ENCODE measurements at places on chromosomes 13 and 19.

- DNase-seq = no peak
These were observed 100.0 kb upstream of the SOX1 start for GRCh38 chr13:111966933-111967332.

DNA sequence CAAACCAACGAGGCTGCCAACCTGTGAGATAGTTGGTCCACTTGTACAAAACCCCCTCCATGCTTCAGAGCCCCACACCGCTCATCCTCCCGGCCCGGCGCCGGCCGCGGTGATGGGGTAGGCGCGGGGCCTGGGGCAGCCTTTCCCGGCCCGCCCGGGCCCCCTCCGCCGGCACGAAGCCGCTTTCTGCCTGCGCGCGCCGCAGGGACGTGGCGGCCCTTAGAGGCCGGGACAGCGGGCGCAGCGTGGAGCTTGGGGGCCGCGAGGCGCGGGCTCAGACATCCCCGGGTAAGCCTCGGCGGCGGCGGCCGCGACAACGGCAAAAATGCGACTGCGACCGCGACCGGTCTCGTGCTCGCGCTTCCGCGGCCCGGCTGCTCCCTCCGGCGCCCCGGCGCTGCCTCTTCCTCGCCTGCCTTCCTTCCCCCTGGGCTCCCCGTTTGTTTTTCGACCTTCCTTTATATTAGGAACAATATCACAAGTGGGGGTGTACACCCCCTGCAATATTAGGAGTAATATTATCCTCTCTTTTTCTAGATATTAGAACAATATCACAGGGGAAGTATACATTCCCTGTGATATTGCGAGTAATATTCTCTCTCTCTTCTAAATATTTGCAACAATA lies 53.9 kb upstream of the CEACAM21 start:
- DNase-seq = no peak

DNA sequence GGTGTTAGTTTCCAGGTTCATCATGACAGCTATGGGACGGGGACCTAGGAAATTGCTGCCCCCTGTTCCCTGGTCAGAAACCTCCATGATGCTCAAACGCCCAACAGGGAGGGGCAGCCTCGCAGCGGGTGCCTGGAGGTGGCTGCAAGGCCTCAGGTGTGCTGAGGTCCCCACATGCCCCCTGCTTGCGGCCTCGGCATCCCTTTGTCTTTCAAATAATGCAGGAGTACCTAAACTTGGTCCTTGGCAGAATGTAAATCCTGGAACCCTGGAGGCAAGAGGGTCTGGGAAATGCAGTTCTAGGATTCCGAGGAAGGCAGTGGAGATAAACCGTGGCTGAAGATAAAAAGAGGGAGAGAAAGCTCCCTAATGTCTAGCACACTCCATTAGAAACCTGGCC lies 52.4 kb downstream of the SKA3 start:
- DNase-seq = no peak

- DNase-seq = no peak
These were observed 198.2 kb upstream of the TMTC4 start for GRCh38 chr13:100872761-100873160.

DNA sequence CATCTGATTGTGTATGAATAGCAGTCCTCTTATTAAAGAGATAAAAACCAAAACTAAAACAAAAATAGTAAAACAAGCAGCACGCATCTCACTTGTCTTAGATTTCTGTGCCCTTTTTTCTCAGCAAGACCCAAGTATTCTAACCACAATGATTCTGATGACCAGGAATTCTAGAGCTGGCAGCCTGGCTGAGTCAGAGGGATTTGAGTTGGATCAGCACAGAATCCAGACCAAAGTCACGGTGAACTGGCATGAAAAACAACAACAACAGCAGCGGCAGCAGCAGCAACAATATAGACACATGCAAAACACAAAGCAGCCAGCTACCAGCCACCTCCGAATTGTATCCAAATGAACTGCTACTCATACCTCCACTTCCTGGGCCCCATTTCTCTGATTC lies 360.5 kb downstream of the KCNRG start:
- no peak for DNase-seq
